ENCODE measurements at places on chromosomes 5 and 9.

- DNase-seq: no peak
Observed at GRCh38 chr5:140039561-140039960, 3.5 kb downstream of the NRG2 start.

GRCh38 chr5:59666440-59667068 lies 227.0 kb downstream of the PDE4D start:
- no peak for DNase-seq

DNA sequence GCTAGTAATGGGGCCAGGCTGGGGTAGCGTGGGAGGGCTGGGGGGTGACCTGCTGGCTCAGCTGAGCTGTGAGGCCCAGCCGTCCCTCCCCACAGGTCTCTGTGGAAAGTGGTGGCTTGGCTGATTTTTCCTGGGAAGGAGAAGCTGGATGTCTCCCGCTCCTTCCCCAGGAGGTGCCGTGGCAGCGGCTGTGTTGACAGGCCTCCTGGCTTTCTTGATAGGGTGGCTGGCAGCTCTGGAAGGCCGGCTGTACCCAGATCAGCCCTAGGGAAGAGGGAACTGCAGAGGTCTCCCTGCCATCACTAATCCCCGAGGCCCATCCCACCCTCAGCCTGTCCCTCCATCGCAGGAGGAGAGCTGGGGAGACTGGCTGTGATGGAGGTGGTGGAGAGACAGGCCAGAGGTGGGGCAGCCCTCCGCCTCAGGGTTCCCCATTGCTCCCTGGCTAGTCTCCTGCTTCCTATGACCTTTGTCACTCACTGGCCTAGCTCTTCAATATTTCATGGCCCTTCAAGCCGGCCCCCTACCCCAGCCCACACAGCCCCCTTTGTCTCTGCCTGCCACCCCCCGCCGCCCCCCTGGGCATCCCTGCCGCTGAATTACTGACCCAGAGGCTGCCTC lies 6.8 kb downstream of the CXXC5 start:
- no peak for DNase-seq

GRCh38 chr5:14054965-14055963 lies 87.9 kb upstream of the TRIO start:
- DNase-seq: no peak

DNA sequence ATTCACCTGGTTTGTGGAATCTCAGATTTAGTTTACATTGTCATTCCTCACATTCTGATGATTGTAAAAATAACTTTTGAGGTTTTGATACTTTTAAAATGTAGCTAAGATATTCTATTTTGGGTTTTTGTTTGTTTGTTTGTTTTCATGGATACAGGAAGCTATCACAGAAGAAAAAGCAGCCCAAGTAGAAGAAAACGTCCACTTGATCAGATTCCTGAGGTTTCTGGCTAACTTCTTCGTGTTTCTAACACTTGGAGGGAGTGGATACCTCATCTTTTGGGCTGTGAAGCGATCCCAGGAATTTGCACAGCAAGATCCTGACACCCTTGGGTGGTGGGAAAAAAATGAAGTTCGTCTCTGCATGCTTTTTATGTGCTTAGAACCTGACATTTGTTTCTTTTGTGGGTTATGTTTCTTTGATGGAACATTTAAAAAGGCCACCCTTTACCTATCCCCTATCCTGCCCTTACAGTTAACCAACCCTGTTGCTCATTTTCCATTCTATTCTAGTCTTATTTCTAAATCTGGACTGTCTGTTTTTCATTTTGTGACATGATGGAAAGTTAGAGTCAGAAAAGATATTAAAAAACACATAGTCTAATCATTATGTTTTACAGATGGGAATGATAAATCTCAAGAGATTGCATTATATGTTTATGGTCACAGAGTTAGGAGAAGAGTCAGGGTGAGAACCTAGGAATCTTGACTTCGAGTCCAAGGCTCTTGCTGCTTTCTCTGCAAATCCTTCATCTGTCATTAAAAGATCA lies 163.7 kb downstream of the ALDH1A1 start:
- DNase-seq: no peak

DNA sequence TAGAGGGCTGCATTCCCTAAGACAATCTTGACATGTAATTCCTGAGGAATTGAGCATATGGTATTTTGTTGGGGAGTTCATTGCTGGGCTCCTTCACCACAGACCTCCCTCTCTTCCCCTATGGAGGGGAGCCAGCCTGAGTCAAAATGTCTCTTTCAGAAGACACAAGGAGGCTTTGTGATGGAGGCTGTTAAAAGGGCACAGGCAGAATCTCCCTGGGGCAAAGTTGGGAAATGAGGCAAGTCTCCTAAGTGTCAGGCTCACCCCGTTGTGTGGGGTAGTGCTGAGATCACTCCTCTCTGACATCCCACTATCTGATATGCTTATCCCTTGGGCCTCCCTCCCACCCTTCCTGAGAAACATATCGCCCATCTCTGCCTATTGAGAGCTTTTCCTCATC lies 30.6 kb downstream of the GFRA3 start:
- no peak for DNase-seq

- peak; percentile 4 for DNase-seq
Observed at GRCh38 chr5:158812408-158812807, 287.3 kb downstream of the EBF1 start.

GRCh38 chr9:87520172-87520683 lies 22.6 kb downstream of the DAPK1 start:
- no peak for DNase-seq

DNA sequence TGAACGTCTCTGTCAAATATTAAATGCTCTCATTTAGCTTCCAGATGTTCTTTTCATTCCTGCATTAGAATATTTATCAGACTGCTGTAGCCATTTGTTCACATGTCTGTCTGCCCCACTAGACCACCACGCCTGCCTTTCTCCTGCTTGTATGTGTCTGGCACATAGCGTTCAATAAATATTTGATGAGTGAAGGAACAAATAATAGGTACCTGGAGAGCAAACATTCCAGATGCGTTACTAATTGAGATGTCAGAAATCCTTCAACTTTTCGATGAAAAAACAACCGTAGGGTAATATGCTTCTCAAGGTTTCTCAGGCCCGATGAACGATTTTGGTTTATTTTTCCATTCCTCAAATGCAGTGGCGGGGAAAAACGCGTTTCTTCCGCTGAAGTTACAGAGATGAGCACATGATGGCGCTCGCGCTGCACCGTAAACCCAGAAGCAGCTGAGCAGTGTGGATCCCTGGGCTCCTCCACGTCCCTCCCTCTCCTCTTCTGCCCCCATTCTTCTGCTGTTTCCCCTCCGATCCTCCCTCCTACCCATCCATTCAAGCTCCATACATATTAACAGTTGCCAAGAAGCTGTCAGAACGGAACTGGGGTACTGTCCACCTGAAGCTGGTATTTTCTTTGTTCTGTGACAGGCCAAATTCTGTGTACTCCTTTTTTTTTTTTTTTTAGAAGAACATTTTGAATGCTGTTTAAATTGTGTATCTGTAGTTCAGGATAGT lies 245.4 kb downstream of the MPDZ start:
- DNase-seq: no peak

GRCh38 chr9:14238079-14238478 lies 75.9 kb downstream of the NFIB start:
- no peak for DNase-seq

DNA sequence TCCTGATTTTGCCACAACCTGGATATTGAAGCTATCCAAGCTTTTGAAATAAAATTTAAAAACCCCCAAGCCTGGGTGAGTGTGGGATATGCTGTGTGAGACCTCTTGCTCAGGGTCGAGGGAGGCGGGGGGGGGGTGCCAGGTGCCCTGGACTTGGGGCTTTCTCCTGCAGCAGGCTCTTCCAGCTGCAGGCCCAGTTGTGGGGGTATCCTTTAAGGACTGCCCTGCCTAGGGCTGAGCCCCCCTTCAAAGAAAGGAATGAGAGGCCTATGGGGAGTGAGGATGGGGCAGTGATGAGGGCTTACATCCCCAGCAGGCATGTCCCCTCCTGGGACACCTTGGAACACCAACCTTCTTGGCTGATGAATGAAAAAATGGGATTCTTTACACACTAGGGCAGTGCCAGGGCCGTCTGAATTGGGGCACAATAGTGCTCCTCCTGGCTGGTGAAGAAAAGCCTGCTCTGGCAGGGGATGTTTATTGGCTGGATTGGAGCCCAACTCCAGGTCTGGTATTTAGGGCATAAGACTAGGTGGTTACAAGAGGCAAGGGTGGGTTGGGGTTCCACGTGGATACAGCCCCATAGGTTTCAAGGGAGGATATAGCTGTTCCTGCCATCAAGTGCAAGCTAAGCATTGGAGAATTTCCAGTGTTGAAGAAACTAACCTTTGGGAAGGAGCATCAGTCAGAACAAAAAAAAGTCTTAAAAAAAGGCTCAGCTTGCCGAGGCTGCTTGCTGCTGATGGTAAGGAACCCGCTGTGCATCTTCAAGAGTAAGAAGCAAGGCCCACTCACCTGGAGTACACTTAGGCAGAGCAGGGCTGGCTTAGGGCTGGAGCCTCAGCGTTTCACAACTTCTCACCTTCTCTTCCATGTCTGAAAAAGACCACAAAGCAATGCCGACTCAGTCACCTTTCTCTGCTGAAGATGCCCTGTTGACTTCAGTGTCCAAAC lies 7.0 kb downstream of the HNRNPAB start:
- no peak for DNase-seq

DNA sequence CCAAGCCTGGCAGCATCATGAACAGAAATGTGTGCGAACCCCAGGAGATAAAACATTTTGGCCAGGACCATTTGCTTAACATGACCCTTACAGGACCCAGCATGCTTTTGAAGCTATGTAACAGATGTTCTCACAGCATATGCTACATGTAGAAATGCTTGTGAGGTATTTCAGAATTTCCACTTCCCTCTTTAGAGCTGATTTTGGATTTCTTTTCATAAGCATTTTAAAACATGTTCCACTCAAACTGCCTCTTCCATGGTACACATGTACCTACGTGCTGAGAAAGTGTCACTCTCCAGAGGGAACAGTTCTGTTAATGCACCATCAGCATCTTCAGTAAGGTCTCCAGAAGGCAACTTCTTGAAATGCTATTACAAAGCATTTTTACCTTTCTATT lies 15.7 kb upstream of the TSSK1B start:
- DNase-seq: no peak

- DNase-seq: no peak
Observed at GRCh38 chr9:89837934-89838310, 233.1 kb downstream of the GADD45G start.

- DNase-seq: no peak
Observed at GRCh38 chr5:122723606-122724352, 51.1 kb upstream of the SNX2 start.

- no peak for DNase-seq
Observed at GRCh38 chr9:74173284-74173683, 323.9 kb upstream of the RORB start.

DNA sequence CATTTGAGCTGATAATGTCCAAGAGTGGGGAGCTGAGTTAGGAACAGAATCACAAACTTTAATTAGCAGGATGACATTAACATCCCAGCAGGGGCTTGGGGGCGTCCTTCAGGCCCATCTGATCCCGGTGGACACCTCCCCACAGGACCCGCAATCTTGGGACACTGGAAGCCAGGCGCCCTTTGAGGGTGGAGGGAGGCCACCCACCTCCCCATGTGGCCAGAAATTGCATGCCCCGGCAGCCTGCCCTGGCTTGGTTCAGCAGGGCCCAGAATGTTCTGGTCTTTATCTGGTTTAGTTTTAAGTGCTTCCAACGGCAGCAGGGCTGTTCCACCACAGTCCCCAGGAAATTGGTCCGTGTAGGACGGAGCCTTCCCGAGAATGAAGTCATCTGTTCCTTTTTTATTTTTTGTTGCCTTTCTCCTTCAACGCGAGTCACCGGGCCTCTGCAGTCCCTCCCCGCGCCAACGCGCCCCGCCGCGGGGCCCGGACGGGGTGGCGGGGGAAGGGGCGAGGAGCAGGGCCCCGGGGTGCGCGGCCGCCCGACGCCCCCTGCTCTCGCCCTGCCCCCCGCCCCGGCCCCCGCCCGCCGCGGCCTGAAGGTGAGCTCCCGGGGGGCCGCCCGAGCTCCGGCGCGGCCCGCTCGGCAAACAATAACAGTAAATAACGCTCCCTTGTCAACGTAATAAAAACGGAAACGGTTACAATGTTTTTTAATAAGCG lies 207.9 kb downstream of the C9orf50 start:
- peak; percentile 17 for DNase-seq

- no peak for DNase-seq
Observed at GRCh38 chr9:112493393-112494137, 6.9 kb downstream of the KIAA1958 start.

DNA sequence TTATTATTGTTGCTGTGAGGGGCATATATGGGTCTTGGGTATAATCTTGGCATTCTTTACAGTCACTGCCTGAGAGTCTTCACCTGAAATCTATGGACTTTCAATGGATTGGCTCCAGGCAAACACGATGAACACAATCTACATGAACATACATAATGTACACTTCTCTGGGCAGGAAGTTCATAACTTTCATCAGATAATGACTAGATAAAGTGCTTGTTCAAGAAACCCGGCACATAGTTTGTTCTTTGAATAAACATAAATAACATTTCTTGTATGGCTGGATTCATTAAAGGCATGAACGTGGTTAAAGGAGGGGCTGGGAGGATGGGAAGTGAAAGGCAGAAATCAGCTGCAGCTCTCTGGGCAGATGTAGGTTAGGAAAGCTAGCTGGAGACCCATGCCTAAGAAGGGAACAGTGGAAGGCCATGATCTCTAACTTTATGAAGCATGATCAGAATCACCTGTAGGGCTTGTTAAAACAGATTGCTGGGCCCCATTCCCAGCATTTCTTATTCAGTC lies 306.9 kb upstream of the EFNA5 start:
- no peak for DNase-seq

GRCh38 chr9:115098226-115098965 lies 19.6 kb downstream of the TNC start:
- DNase-seq: no peak

GRCh38 chr5:178196986-178197385 lies 7.3 kb upstream of the HNRNPAB start:
- no peak for DNase-seq

GRCh38 chr5:158992037-158992740 lies 107.5 kb downstream of the EBF1 start:
- DNase-seq: no peak

DNA sequence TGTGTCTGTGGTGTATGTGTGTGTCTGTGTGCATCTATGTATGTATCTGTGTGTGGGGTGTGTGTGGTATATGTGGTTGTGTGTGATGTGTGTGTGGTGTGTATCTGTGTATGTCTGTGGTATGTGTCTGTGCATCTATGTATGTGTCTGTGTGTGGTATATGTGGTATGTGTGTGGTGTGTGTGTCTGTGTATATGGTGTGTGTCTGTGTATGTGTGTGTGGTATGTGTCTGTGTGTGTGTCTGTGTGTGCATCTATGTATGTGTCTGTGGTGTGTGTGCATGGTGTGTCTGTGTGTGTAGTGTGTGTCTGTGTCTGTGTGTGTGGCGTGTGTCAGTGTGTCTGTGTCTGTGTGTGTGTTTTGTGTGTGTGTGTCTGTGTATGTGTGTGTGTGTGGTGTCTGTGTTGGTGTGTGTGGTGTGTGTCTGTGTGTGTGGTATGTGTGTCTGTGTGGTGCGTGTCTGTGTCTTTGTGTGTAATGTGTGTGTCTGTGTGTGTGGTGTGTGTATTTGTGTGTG lies 121.9 kb upstream of the MVB12B start:
- no peak for DNase-seq

DNA sequence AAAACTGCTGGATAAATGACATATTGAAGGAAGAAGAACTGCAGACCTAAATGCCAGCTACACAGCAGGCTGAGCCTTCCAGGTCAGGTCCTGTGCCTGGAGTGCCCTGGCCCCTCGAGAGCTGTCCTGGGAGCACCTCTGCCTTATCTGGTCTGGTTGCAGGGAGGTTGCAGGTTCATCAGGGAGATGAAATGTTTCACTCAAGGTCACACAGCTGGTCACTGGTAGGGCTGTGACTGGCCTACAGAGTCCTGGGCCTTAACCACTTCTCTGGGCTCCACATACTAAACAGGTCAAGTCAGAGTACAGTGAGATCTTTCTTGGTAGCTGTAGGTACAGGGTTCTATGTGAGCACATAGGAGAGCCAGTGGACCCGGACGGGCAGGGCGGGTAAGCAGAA lies 16.7 kb downstream of the GALNT10 start:
- no peak for DNase-seq
